ENCODE measurements at places on chromosomes 1 and 21.
A peak's percentile ranks its signal among the peaks of the same experiment; 100 is the strongest.

DNA sequence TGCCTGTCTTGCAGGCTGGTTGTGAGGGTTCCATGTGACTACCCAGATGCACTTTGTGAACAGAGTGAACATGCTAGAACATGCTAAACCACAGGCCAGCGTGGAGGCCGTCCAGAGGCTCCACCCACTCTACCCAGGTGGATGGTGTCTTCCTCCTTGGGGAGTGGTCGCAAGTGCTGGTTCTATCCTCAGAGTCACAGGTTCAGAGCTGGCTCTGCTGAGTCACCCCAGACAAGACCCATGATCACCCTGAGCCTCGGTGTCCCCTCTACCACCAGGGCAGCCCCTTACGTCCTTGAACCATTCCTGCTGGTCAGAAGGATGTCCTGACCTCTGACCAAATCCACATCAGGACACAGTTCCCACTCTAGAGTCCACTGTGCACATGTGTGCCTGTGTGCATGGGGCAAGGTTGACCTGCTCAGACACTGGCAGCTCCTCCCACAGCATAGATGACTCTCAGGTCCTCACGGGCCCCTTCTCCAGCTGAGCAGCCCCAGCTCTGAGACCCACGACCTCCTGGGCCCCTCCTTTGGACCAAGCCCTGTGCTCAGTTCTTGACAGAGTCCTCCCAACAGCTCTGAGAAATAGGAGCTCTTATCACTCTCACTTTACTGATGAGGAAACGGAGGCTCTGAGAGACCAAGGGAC lies 391.8 kb downstream of the MATN1 start:
- peaks cover 22% of the 10 kb centered on the region for H3K27me3 ChIP-seq
- no peak overlapping the region for H3K27ac ChIP-seq
- no peak overlapping the region for H3K4me3 ChIP-seq
- H3K4me1 ChIP-seq = peaks cover 9% of the 10 kb centered on the region

DNA sequence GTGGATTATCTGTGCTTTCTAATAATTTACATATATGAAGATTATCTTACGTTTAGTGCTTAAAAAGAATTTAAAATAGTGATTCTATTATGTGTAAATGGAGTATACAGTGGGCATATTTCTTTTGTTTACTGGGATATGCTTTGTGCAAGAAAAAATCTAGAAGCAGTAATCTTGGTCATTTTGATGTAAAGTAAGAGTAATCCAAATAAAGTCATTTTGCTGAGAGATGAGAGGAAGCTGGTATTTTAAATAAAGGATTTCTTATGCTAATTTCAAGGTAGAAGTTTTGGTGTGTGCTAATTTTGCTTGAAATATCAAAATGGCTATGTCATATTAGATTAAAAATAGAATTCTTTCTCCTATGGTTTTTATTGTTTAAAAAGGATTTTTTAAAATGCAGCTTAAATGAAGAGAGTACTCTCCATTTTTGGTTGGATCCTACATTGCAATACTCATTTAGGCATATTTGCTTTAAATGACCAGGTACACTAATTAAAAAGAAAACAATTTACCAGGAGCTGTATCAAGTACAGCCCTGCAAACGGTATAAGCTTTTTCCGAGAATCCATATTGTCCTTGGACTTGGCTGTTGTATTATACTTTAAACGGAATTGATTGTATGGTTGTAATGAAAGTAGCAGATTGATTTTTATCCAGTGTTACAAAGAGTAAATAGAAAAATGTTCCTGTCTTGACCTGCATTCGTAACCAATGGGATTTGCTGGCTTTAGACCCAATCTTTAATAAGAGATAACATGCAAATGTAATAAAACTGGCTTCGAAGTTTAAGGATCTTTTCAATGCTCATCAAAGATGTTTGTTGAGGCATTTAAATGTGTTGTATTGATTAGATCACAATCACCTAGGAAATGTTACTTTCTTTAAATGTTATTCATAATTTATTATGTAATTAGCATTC lies 574.7 kb downstream of the USP25 start:
- peaks cover 27% of the 10 kb centered on the region for H3K4me1 ChIP-seq
- no peaks in the 10 kb centered on the region for H3K36me3 ChIP-seq

- no peaks in the 10 kb centered on the region for H3K36me3 ChIP-seq
- no peaks in the 10 kb centered on the region for H3K4me1 ChIP-seq
- DNase-seq = no peak
- H3K27ac ChIP-seq = no peak overlapping the region
Observed at GRCh38 chr1:97164276-97164639, 442.7 kb downstream of the PTBP2 start.

DNA sequence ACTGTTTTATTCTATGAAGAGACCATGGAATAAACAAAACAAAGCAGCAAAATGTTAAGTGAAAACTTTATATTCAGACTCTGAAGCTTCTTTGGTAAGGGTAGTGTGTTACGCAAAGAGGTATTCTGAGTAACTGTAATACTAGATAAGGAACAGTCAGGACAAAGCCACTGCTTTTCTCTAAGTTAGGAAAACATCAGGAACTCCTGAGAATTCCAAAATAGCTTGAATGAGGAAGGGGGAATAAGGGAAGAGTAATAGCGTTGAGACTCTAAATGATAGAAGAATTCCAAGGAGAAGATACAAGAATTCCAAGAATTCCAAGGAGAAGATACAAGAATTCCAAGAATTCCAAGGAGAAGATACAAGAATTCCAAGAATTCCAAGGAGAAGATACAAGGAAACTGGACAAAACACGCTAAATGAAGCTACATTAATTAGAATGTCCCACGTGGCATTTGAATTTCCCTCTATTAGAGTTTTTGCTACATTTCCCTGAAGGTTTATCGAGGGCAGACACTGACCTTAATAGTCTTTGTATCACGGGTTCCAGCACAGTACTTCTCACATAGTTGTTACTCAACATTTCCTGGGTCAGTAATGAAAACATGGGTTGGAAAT lies 71.5 kb downstream of the SMYD3 start:
- DNase-seq = no peak
- H3K36me3 ChIP-seq = peaks cover 34% of the 10 kb centered on the region
- no peaks in the 10 kb centered on the region for H3K4me1 ChIP-seq
- H3K27me3 ChIP-seq = no peaks in the 10 kb centered on the region
- no peak overlapping the region for H3K27ac ChIP-seq

DNA sequence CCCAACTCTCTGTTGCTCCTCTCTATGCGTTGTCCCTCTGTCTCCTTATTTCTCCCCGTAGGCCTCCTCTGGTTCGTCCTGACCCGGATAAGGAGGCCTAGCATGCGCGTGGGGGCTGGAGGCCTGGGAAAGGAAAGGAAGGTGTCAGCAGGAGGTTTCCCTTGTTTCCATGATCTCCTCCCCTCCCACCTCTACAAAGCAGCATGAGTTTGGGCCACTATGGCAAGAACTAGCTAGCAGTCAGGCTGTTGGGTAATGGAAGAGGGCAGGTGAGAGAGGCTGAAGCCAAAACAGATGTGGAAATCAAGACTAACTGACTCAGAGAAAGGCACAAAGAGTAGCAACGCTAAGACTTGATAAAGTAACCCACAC lies 687 bp upstream of the SEMA6C start:
- H3K4me3 ChIP-seq = peak overlapping the region; percentile 87
- no peak overlapping the region for H3K27ac ChIP-seq
- no peak for DNase-seq
- H3K27me3 ChIP-seq = peaks cover 20% of the 10 kb centered on the region
- H3K4me1 ChIP-seq = peaks cover 48% of the 10 kb centered on the region
- peaks cover 3% of the 10 kb centered on the region for H3K36me3 ChIP-seq

- peaks cover 54% of the 10 kb centered on the region for H3K4me1 ChIP-seq
- H3K27ac ChIP-seq = no peak overlapping the region
- H3K36me3 ChIP-seq = no peaks in the 10 kb centered on the region
- no peak overlapping the region for H3K4me3 ChIP-seq
- peaks cover 12% of the 10 kb centered on the region for H3K27me3 ChIP-seq
- DNase-seq = no peak
Observed at GRCh38 chr1:8213136-8213535, 104.8 kb upstream of the SLC45A1 start.

DNA sequence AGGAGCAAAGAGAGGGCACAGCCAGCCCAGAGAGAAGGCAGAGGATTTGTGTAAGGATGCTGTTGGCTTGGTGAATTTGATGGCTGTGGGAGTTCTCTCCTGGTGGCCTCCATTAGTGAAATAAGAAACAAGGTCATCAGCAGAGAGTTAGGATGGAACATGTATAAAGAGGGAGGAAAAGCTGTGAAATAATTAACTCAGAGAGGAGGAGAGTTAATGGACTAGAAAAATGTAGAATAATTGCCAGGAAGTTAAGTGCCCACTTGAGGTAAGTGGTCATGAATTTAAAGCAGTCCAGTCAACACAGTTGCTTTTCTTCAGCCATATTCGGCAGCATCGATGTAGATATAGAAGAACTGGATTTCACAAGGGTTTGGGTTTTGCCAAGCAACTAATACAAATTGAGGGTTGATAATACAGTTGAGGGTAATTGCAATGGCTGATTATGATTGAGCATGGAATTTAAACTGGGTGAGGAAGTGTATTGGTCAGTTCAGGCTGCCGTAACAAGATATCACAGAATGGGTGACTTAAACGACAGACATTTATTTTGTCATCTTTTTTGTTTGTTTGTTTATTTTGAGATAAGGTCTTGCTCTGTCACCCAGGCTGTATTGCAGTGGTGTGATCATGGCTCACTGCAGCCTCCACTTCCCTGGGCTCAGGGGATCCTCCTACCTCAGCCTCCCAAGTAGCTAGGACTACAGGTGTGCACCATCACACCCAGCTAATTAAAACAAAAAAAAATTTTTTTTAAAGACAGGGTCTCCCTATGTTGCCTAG lies 31.7 kb upstream of the KLF17 start:
- H3K4me3 ChIP-seq = no peak overlapping the region
- H3K36me3 ChIP-seq = no peaks in the 10 kb centered on the region
- H3K4me1 ChIP-seq = peaks cover 37% of the 10 kb centered on the region
- peaks cover 19% of the 10 kb centered on the region for H3K27me3 ChIP-seq
- H3K27ac ChIP-seq = peak overlapping the region; percentile 13

- DNase-seq = no peak
- peaks cover 16% of the 10 kb centered on the region for H3K27me3 ChIP-seq
- no peaks in the 10 kb centered on the region for H3K36me3 ChIP-seq
Observed at GRCh38 chr1:36116901-36117300, 8.1 kb downstream of the COL8A2 start.

GRCh38 chr1:100249155-100249536 lies 488 bp downstream of the DBT start:
- H3K27ac ChIP-seq = no peak overlapping the region
- H3K27me3 ChIP-seq = no peaks in the 10 kb centered on the region
- no peak for DNase-seq
- H3K4me1 ChIP-seq = peaks cover 9% of the 10 kb centered on the region

DNA sequence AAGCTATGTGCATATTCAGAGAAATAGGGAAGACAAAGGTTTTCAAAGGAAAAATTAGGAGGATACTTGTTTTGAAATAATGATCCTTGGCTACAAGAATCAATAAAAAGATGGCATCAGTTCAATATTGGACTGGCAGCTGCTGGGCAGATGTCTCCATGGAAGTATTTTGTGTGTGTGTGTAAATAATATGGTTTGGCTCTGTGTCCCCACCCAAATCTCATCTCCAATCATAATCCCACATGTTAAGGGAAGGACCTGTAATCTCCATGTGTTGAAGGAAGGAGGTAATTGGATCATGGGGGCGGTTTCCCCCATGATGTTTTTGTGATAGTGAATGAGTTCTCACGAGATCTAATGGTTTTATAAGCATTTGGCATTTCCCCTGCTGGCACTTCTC lies 40.4 kb upstream of the LRRC7 start:
- no peak overlapping the region for H3K4me3 ChIP-seq
- no peak for DNase-seq
- H3K4me1 ChIP-seq = no peaks in the 10 kb centered on the region
- no peak overlapping the region for H3K27ac ChIP-seq
- H3K36me3 ChIP-seq = no peaks in the 10 kb centered on the region

- H3K36me3 ChIP-seq = peaks cover 11% of the 10 kb centered on the region
- H3K4me3 ChIP-seq = no peak overlapping the region
- no peak for DNase-seq
- H3K27ac ChIP-seq = no peak overlapping the region
- peaks cover 26% of the 10 kb centered on the region for H3K27me3 ChIP-seq
Observed at GRCh38 chr21:44730028-44730395, 18.6 kb upstream of the TSPEAR start.

- DNase-seq = no peak
- peak overlapping the region; percentile 84 for H3K4me3 ChIP-seq
- peaks cover 42% of the 10 kb centered on the region for H3K4me1 ChIP-seq
- no peak overlapping the region for H3K27ac ChIP-seq
- H3K27me3 ChIP-seq = peaks cover 22% of the 10 kb centered on the region
Observed at GRCh38 chr1:220787069-220787619, 431 bp downstream of the MTARC1 start.

DNA sequence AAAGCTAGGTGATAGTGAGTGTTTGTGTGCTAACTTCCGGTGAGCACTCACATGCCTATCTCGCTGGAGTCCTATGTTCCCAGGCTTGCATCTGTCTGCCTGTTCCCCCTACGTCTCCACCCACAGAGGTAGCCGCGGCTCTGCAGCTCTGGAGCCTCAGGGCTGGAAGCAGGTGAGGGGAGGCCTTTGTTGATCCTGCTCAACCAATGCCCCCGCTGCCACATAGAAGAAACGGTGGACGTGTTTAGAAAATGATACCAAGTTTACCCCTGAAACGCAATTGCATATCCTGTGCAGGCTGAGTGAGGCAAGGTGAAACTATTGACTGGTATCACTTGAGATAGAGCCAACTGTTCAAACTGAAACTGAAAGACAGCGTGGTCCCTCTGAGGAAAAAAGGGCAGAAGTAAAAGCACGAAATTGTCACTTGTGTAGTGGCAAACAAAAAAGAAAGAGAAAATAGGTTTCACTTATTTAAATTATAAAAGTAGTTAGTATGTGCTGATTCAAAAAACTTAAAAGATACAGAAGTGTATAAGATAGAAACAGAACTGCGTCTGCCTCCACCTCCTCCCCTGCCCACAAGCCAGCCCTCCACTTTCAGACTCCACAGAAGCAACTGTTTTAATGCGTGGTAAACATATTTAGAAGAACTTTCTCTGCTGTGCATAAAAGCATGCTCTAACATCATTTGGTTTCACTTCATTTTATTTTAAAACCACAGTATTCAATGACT lies 38.6 kb upstream of the ETS2 start:
- no peak overlapping the region for H3K27ac ChIP-seq
- H3K4me3 ChIP-seq = no peak overlapping the region
- DNase-seq = no peak
- peaks cover 9% of the 10 kb centered on the region for H3K4me1 ChIP-seq
- peaks cover 6% of the 10 kb centered on the region for H3K36me3 ChIP-seq

DNA sequence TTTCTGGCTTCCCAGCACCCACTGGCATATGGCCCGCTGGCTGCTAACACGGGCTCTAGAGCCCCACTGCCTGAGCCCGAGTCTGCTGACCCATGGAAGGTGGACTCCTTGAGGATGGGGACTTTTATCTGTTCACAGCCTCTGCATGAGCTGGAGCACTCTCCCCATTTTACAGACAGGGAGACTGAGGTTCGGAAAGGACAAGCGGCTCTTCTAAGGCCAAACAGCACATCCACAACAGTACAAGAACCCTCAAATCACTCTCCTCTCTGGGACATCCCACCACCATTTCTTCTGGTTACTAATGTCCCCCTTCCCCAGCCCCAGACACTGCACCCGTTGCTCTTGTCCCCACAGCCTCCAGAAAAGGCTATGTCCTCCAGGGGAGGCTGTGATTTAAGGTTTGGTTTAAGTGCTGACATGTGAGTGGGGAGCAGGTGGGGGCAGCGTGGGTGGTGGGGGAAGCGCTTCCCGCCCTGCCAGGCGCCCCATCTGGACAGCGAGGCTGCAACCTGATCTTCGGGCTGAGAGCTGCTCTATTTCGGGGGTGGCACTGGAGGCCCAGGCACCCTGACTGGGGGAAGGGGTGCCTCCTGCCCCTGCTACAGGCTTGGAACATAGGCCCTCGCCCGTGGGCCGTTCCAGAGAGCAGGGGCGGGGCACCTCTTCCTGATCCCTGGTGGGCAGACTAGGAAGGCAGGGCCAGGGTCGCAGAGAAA lies 104.8 kb upstream of the WNT4 start:
- H3K4me1 ChIP-seq = peaks cover 33% of the 10 kb centered on the region
- peaks cover 39% of the 10 kb centered on the region for H3K27me3 ChIP-seq
- H3K27ac ChIP-seq = no peak overlapping the region
- no peak overlapping the region for H3K4me3 ChIP-seq
- no peak for DNase-seq
- no peaks in the 10 kb centered on the region for H3K36me3 ChIP-seq
